RPMI7951 (cell line): ENCODE measurements at places on chromosomes 1 and 21.

- no peak for DNase-seq
Observed at GRCh38 chr1:36607263-36607651, 124.5 kb upstream of the CSF3R start.

DNA sequence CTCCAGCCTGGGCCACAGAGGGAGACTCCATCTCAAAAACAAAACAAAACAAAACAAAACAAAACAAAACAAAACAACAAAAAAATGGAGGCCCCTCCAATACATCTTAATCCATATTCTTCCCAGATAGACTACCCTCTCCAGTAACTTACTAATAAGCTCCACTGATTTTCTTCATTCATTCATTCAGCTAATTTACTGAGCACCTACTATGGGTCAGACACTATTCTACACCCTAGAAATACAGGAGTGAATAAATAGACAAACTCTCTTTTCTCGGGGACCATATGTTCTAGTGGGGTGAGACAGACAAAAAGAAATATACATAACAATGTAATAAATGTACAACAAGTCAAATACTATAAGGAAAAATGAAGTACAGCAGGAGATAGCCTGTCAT lies 7.8 kb upstream of the CDC20 start:
- no peak for DNase-seq

- no peak for DNase-seq
Observed at GRCh38 chr21:44765231-44766013, 36.2 kb downstream of the UBE2G2 start.

GRCh38 chr1:24216276-24217074 lies 29.4 kb upstream of the IFNLR1 start:
- DNase-seq, result peak; percentile 35

DNA sequence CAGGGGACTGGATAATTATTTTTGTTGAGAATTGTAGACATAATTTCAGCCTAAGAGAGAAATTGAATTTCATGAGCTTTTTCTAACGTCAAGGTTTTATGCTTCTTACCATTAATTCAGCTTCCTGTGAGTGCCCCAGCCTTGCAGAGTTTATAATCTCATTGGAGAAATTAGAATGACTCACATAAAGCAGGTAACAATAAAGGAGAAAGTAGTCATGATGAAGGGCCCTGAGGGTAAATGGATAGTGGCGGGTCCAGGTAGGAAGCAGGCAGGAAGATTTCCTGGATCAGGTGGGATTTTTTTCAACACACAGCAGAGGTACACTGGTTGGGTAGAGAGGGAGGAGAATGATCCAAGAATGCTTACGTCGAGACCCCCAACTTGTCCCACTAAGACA lies 311.4 kb downstream of the BARHL2 start:
- no peak for DNase-seq

- no peak for DNase-seq
Observed at GRCh38 chr1:942411-942821, 16.6 kb downstream of the NOC2L start.

DNA sequence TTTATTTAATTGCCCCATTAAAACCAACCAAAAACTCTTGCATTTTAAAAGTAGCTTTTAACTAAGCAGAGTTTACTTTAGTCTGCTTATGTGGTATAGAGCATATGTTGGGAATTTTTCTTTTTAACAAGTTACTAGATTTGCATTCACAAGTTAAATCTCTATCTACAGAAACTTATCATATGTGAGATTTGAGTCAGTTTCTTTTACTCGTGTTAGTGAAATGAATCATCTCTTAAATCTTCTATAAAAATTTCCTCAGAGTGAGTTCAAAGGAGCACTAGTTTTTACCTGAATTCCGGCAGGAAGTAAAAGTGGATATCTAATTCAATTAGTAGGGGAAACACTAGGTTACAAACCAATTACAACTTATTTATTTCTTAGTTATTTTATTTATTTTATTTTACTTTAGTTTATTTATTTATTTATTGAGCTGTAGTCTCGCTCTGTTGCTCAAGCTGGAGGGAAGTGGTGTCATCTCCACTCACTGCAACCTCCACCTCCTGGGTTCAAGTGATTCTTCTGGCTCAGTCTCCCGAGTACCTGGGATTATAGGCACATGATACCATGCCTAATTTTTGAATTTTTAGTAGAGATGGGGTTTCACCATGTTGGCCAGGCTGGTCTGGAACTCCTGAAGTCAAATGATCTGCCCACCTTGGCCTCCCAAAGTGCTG lies 1609.6 kb upstream of the B3GALT2 start:
- no peak for DNase-seq

- DNase-seq, result no peak
Observed at GRCh38 chr21:39666681-39667315, 54.1 kb downstream of the B3GALT5 start.

DNA sequence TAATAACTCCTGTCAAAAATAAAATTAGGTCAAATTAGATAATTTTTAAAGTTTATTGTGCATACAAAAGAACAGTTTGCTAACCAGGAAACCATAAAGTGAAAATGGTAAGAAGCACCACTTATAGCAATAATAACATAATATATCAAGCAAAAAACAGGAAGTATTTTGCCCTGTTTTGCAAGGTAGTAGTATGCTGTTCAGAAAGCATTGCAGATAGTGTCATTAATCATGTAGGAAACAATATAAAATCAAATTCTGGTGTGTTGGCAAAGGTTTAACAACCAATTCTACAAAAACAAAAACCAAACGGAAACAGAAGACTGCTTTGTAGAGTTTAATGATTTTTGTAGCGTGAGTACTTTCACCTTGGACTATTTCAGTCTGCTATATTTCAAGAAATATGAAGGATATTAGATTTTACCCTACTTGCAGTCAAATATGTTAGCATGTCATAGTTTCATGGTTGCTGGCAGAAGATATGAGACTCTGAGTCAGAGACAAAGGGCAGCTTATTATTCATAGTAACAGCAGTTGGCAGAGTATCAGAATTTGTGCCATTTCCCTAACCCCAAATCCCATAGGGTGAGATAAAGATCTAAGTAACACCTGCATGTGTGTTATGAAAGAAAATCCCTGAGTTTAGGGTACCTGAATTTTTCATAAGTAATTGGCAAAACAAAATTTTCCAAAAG lies 729.0 kb upstream of the BRINP3 start:
- no peak for DNase-seq

GRCh38 chr1:213326281-213327016 lies 275.4 kb downstream of the RPS6KC1 start:
- DNase-seq, result peak; percentile 2
